ENCODE measurements at places on chromosomes 6 and 20. TPM values are rescaled to one million over a fixed set of nuclear protein-coding genes. Genes with fewer than 3 reads are reported as not detected.

RIPOR2 gene
- total RNA-seq = 63.9 TPM

GRCh38 chr6:70312165-70312745 lies 9.4 kb upstream of the COL9A1 start:
- no peak for DNase-seq

- no peak for DNase-seq
Measured at GRCh38 chr6:76694795-76695194, 622.3 kb upstream of the IMPG1 start.

CTCFL gene
- total RNA-seq = not detected

TSPO2 gene
- not detected for total RNA-seq

DNA sequence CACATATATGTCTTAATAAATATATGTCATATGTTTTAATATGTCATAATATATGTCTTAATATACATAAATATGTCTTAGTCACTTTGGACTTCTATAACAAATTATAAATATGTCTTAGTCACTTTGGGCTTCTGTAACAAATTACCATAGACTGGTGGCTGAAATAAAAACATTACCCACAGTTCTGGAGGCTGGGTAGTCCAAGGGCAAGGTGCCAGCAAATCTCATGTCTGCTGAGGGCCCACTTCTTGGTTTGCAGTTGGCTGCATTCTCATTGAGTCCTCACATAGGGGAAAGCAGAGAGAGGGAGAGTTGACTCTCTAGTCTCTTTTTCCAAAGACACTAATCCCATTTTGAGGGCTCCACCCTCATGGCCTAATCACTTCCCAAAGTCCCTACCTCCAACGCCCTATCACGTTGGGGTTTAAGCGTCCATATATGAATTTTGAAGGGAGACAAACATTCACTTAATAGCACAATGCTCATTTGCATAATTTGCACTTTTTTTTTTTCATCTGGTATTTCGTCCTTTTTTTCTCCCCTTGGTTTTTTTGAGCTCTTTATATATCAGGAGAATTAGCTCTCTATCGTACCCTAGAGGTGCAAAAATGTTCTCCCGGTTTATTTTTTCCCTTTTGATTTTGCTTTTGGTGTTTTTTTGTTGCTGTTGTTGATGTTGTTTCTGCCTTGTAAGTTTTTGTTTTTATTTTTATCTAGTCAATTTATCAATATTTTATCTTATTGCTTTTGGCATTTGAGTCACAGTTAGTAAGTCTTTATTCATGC lies 266.4 kb downstream of the PLCB1 start:
- DNase-seq = no peak

- DNase-seq = no peak
Measured at GRCh38 chr6:99297415-99297814, 52.1 kb downstream of the FAXC start.

MAP3K5 gene
- total RNA-seq = 9.0 TPM

C20orf204 gene
- total RNA-seq = 14.2 TPM

GRCh38 chr20:1882026-1882425 lies 13.2 kb upstream of the SIRPA start:
- DNase-seq = no peak

GRCh38 chr20:25090492-25091429 lies 8.8 kb upstream of the VSX1 start:
- peak; percentile 64 for DNase-seq

GRCh38 chr6:81216668-81217067 lies 535.8 kb downstream of the TENT5A start:
- DNase-seq = no peak

- DNase-seq = no peak
Measured at GRCh38 chr6:163779727-163780284, 365.3 kb downstream of the QKI start.
